Occipital lobe (tissue), 3 donors: ENCODE measurements at places on chromosomes 4 and X. TPM values are rescaled to one million over a fixed set of nuclear protein-coding genes. Genes with fewer than 3 reads are reported as not detected.

DNA sequence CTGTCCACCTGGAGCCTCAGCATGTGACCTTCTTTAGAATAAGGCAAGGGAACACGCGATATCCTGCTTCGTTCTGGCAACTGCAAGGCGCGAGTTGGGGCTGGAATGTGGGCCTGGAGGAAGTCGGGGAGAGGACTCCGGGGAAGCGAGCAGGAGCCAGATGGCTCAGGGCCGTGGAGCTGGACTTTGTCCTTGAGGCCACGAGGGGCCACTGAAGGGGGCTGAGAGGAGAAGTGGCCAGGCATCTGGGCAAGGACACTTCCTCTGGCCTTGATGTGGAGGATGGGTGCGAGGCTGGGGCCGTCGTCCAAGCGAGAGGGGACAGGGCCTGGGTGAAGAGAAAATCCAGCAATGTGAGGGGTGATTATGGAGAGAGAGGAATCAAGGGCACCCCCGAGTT, 12.2 kb upstream of the DUSP9 start:
- no peak for DNase-seq

The CXCL10 gene
- total RNA-seq = 0.78 TPM

DNA sequence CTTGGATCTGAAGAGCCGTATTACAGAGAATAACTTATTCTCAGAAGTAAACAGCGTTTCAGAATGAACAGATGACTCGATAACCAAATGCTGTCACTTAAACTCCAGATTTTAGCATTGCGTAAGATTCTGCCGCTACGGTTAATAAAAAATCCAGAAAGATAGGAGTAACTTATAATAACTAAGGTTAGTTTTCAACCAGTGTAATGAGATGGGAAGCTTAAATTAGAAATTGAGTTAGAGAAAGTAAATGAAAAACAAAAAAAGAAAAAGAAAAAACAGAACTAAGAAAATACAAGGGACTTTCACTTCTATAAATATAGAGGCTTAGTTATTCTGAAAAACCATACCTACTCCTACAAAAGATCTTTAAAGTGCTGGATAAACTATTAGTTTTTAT, 13.1 kb upstream of the PARM1 start:
- no peak for DNase-seq

GRCh38 chrX:55119712-55120111, 30.9 kb downstream of the PAGE2 start:
- no peak for DNase-seq

- no peak for DNase-seq
Observed at GRCh38 chrX:1533058-1533457, 3.9 kb downstream of the P2RY8 start.

- DNase-seq = peak; percentile 2
Observed at GRCh38 chr4:48162162-48162561, 28.1 kb upstream of the TXK start.

The NR3C2 gene
- 10.9 TPM for total RNA-seq

DNA sequence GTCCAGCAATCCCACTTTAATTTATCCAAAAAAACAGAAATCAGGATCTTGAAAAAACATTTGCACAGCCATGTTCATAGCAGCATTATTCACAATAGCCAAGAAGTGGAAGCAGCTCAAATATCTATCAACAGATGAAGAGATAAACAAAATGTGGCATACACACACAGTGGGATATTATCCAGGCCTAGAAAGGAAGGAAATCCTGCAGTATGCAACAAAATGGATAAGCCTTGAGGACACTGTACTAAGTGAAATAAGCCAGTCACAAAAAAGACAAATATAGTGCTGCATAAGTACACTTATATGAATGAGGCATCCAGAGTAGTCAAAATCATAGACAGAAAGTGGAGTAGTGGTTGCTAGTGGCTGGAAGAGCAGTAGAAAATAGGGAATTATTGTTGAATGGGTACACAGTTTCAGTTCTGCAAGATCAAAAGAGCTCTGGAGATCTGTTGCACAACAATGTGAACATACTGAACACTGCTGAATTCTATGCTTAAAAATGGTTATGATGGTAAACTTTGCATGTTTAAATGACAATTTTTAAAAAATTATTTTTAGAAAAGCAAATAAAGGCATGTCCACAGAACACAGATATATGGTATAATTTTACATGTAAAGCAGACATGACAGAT, 25.6 kb downstream of the CHM start:
- no peak for DNase-seq

DNA sequence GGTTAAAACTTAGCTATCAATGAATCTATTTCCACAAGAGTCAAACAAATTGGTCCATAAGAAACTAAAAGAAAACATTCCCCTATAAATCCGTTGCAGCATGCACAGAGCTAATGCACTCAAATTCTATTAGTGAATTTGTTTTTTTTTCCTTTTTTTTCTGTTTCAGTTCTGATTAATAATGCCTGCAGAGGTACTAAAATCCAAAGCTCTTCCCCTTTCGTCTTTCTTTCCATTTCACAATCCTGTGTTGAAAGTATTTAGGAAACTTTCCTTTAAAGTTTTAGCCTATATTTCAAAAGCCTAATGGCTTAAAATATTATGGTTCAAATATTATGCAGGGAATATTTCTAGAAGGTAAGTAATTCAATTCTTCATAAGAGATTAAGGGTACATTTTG, 45.9 kb upstream of the VEGFD start:
- DNase-seq = no peak

DNA sequence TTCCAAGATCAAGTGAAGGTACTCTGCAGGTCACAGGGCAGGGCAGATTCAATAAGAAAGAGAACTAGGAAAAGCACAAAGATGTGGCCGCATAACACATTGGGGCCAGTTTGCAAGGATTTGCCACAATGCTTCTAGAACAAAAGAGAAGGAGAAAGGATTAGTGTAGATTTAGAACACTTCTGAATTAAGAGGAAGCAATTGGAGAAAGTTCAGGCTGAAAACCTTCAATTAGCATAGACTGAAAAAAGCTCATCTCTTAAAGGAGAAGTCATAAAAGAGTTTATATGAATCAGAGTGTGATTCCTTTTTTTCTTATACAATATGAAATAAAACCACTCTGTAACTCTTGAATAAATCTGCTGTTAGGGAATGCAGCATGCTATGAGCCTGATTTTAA, 215.6 kb upstream of the FAT1 start:
- no peak for DNase-seq

DNA sequence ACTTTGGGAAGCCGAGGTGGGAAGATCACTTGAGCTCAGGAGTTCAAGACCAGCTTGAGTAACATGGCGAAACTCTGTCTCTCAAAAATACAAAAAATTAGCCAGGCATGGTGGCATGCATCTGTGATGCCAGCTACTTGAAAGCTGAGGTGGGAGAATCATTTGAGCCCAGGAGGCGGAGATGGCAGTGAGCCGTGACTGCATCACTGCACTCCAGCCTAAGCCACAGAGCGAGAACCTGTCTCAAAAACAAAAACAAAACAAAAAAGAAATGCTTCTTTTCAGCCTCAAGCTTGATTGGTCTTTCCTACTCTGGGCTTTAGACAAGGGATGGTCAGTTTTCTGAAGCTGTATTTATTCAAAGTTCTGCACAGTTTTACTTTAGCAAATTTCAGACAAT, 15.8 kb upstream of the DHRSX start:
- no peak for DNase-seq

The CD38 gene
- total RNA-seq = 6.1 TPM
